ENCODE measurements at places on chromosomes 1 and 21. TPM values are rescaled to one million over a fixed set of nuclear protein-coding genes. Genes with fewer than 3 reads are reported as not detected.

DNA sequence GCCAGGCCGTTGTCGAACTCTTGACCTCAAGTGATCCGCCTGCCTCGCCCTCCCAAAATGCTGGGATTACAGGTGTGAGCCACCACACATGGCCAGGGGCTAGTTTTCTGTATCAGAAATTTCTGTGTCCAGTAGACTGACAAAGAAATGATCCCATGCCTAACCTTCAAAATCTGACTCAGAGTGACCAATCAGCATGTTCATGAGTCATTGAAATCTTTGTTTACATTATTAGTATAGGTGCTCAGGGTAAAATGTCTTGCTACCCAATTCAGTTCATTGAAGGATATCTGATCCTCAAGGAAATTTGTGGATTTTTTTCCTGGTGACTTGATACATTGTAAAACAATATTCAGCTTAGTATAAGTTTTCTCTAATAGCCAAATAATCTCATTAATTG is 11.0 kb upstream of the LDLRAD2 start:
- no peak overlapping the region for H3K4me3 ChIP-seq
- DNase-seq, result no peak
- no peak overlapping the region for H3K27ac ChIP-seq
- H3K27me3 ChIP-seq, result no peaks in the 10 kb centered on the region
- no peaks in the 10 kb centered on the region for H3K36me3 ChIP-seq

DNA sequence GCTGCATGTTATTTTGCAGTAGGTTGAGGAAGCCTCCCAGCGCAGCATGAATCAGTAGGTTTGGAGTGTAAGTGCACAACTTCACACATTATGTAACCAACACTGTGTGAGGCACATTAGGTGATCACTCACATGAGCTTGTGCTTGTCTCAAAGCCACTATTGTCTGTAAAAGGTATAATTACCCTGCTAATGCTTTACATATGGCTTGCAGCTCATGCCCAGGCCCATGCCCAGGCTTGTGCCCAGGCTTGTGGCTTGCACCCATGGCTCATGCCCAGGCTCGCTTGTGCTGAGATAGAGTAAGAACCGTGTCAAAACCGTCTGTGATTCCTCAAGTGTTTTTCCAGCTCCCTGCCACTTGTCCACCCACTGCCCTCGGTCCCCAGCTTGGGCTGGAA is 596.3 kb downstream of the LTN1 start:
- no peaks in the 10 kb centered on the region for H3K4me1 ChIP-seq
- no peak overlapping the region for H3K27ac ChIP-seq
- H3K36me3 ChIP-seq, result no peaks in the 10 kb centered on the region
- H3K27me3 ChIP-seq, result no peaks in the 10 kb centered on the region
- no peak overlapping the region for H3K4me3 ChIP-seq

- H3K4me3 ChIP-seq, result no peak overlapping the region
- no peaks in the 10 kb centered on the region for H3K4me1 ChIP-seq
- H3K27ac ChIP-seq, result no peak overlapping the region
- no peaks in the 10 kb centered on the region for H3K27me3 ChIP-seq
- DNase-seq, result no peak
Observed at GRCh38 chr1:15932612-15933011, 43.3 kb downstream of the ZBTB17 start.

GRCh38 chr1:222010306-222010705 is 268.4 kb upstream of the DUSP10 start:
- no peaks in the 10 kb centered on the region for H3K36me3 ChIP-seq
- H3K4me3 ChIP-seq, result no peak overlapping the region
- no peaks in the 10 kb centered on the region for H3K4me1 ChIP-seq

Gene CYP4A22
- total RNA-seq, result not detected
